ENCODE measurements at places on chromosomes 1 and 21.

DNA sequence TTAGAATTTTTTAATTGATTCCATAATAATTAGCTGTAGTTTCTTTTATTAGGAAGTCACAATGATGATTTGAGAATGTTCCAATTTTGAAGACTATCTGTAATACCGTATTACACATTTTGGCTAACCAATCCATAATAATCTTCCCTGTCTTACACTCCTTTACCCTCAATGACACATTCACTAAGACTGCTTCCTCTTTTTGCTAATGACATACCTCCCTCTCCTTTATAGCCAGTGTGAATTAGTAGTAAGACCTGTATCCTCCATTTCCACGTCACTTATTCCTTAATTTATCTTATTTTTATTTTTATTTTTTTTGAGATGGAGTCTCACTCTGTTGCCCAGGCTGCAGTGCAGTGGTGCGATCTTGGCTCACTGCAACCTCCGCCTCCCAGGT, 10.1 kb downstream of the KDM1A start:
- no peak for DNase-seq

DNA sequence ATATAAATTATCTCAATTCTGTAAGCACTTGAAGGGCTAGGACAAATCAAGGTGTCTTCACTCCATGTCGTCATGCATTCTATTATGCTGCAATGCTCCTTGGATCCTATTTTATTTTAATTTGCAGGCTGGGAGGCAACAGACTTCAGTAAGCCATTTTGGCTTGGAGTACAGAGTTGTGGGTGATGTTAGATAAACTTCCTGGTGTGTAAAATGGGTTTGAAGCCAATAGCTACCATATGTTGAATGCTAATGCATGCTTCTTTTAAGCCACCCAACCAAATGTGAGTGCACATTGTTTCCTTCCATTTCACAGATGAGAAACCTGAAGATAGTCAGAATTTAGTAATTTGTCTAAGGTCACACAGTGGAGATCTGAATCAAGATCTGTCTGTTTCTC, 482.8 kb downstream of the DISC1 start:
- DNase-seq = no peak

DNA sequence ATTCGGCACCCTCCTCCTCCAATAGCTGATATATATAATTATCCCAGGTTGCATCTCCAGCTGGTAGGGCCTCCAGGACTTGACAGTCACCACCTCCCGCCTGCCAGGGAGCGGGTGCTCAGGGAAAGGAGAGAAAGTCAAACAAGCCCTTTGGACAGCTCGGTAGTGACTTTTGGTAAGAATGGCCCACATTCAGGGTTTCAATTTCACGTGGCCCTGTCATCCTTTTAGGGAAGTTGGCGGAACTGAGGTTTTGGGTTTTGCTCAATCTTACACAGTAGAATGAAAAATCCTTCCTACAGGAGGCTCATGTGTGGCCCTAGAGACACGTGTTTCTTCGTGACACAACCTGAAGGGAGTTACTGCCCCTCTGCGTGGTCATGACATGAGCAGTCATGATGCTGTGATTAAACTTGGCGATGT, 44.2 kb downstream of the CAPN8 start:
- DNase-seq = no peak

GRCh38 chr1:32801096-32801715, 16.0 kb downstream of the YARS1 start:
- no peak for DNase-seq

GRCh38 chr1:114671011-114671938, 1.4 kb upstream of the DENND2C start:
- DNase-seq = no peak

DNA sequence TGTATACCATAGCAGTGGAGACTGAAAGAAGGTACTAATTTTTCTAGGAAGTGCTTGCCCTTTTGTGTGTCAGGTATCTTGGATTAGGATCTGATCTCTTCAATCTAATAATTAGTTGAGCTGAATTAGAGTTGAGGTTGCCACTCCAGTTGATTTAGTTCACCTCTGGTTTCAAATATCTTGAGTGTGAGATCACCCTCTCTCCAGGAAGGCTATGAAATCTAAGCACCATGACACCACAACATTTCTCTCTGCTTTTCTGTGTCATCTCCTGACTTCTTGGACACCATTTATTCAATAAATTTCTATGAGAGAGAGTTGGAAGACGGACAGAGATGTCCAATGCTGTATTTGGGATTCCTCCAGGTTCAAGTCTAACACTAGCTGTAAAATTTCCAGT, 212.8 kb downstream of the DYRK1A start:
- no peak for DNase-seq

GRCh38 chr1:78339490-78339889, 151.3 kb upstream of the PTGFR start:
- no peak for DNase-seq

GRCh38 chr21:43906585-43907370, 41.8 kb downstream of the AGPAT3 start:
- DNase-seq = no peak

DNA sequence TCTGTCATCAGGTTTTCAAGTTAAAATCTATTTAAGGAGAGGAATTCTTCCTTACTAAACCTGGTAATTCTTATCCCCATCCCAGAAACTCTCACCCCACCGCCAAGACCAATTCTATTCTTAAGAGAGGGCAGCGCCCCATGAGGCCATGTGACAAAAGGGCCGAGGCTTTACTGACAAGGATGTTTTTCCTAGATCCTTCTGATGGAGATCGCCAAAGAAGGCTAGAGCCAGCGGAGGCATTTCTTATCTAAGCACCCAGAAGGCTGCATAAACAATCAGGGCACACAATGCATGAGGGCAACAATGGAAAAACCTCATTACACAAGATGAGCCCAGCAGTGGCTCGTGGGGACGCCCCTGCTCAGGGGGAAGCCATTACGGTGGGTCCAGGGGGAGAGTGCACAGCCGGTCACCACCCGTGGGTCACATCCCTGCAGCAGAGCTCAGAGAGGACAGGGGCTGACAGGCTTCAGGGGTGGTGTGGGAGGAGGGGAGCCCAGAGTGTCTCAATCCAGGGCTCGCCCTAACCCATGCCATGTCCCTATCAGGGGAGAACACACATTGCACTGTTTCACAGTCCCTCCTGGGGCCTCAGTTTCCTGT, 88.7 kb downstream of the ITPKB start:
- no peak for DNase-seq

- no peak for DNase-seq
Observed at GRCh38 chr1:12544357-12544756, 73.7 kb downstream of the DHRS3 start.

DNA sequence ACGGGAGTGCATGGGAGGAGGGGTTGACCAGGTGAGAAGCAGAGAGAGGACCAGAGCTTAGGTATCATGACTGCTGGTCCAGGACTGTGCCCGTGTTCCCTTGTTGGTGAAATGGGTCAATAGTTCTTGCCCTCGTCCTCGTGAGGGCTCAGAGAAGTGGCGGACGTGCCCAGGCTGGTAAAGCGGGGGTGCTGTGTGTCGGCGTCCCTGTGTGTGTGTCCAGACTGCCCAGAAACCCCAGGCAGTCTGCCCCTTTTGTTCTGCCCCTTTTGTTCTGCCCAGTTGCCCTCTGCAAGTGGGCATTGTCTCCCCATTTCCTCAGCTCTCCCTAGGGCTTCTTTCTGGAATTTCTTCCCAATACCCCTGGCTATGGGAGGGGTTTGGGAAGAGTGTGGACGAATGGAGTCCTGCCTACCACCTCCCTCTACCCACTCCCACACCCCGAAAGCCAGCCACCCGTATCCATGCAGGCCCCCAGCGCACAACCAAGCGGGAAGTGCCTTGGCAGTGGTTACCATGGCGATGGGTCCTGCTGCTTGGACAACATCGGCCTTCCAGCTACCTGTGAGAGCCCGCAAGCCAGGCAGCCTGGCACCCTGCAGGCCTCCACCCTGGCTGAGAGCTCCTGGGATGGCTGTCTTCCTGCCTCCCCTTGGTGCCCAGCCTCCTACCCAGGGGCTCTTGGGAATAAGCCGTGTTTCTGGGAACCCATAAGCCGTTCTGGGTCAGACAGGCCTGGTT, 34.7 kb downstream of the ACOT11 start:
- DNase-seq = no peak

GRCh38 chr1:168918860-168919741, 187.4 kb upstream of the ATP1B1 start:
- no peak for DNase-seq

DNA sequence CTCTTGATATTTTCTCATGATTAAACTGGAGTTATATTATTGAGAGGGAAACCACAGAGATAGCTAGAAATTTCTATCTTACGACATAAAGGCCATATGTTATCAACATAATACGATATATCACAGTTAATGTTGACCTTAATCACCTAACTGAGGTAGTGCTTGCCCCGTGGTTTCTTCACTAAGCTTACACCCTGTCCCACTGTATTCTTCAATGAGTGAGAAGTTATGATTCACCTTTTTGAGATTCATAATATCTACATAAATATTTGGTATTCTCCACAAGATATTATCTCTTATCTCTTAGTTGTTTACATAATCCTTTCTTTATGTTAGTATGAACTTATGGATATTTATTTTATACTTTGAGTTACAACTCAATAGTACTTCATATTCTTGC, 1714.1 kb downstream of the BRINP3 start:
- DNase-seq = no peak

DNA sequence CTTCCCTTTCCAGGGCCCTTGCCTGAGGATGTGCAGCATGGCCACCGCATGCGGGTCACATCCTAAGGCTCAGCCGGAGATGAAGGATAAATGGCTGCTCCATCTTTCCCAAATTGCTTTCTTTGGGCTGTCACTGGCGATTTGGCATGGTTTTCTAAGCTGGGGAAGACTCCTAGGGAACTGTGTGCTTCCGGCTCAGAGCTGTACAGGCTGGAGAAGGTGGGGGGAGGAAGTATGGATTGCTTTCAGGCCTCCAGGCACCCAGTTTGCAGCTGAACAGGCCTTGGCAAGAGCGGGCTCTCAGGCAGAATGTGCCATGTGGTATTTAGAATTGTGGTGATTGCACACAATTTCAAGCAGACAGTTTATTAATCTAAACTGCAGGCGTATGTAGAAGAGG, 48.9 kb downstream of the TMEM53 start:
- DNase-seq = no peak

DNA sequence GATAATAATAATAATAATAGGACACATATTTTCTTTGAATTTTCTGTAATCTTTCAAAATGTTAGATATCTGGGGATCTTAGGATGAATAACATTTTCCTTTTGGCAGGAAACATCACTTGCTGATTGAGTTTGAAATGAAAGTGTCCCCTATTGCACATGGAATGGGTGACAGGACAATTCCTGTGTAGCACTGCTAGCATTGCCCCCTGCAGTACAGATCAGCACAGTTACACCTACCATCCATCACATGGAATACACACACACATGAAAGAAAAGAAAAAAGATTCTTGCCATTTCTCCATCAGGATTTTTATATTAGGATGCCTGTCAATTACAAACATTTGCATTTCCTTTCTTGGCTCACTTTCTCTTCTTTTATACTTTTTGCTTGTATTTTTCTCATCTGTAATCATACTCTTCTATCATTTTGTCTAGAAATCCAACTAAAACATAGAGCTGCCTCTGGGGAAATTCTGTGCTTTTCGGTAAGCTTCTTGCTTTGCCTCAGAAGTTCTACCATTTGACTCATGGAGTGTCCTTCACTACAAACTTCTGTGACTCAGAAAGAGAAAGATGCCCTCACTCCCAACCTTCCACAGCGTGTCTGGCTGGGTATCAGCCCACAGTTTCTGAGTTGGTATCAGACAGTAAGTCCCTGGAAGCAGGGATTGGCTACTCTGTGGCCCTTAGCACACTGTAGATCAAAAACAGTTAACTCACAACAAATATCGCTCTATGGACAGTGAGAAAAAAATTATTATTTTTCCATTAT, 641.2 kb downstream of the PTPRC start:
- DNase-seq = no peak

- DNase-seq = no peak
Observed at GRCh38 chr1:66286307-66286706, 247.6 kb upstream of the SGIP1 start.

- no peak for DNase-seq
Observed at GRCh38 chr1:170041423-170042192, 32.9 kb downstream of the KIFAP3 start.

DNA sequence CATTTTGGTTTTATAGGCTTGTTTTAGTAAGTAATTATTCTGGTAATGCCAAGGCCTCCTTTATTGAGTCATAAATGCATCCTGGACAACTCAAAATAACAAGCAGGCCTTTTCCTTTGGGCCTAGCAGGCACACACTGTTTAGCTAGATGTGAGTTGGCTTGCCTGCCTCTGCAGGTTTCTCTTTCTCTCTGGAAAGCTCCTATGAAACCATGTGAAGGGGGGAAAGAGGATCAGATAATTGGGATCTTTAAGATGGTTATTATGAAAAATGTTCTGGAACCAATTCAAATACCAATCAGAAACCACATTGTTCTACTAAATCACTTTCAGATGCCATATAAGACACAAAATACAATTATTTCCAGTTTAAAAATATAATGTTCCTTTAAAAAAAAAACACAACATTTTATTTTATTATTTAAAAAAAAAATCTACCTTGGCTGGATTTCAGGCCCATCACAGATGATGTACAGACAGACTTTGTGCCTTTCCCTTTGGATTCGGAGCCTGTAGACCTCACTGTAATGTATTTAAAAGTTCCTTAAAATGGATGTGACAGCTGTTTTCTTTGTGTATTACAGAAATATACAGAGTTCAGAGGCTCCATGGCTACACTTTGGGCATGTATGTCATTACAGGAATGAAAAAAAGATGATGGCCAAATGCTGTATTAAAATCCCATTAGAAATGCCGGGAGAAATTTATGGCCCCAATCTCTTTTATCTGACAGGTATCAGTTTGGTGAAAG, 80.2 kb downstream of the NTMT2 start:
- DNase-seq = no peak

- DNase-seq = no peak
Observed at GRCh38 chr1:41108696-41109275, 87.3 kb upstream of the SLFNL1 start.

- DNase-seq = peak; percentile 77
Observed at GRCh38 chr1:148388260-148389026, 94.7 kb downstream of the PPIAL4G start.

- no peak for DNase-seq
Observed at GRCh38 chr1:15944308-15945010, 31.4 kb downstream of the ZBTB17 start.

DNA sequence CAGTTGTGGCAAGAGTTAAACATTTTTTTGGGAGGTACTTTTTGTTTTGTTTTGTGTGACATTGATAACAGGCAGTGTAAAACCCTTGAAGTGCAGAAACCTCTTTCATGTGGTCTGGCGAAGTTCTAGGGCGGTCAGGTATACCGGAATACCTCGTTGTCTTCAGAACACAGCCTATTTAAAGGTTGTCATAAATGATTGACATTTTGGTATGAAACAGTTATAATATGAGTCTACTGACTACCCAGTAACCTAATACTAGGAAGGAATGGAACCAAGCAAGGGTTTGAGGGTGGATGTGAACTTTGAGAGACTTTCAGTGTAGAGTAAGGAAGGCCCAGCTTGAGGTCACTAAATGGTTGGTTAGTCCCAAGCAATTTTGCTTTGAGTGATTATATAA, 40.5 kb downstream of the PATJ start:
- DNase-seq = peak; percentile 27
